Activated CD4-positive, CD25-positive, alpha-beta regulatory T cell (primary cell): ENCODE measurements at places on chromosomes 11 and 22.

DNA sequence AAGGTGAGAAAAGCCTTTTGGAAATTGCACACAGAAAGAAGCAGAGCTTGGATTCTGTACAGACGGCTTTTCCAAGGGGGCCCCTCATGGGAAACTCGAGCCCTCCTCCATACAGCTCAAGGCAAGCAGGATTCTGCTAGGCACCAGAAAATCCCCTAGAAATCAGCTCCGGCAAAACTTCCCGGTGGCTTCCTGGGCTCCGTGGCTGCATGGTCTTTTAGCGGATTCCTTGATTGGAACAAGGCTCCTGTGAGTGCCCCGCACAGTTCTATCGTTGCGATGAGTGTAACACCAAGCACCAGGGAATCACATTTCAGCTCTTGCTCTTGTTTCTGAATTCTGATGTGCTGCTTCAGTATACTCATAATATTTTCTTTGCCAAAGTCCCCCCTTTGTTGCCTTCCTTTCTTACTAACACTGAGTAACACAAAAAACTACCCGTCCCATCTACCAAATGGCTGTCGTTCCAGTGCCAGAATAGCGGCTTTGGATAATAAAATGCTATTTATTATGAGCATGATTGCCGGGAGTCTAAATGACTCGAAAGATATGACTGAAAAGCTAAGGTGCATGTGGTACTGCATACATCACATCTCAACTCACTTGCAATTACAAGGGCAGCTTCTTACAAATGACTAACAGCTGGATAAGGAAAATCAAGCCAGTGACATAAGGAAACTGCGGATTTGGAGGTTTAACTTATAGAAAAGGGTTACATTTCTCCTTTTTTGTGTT is 494.1 kb downstream of the DLG2 start:
- no peak for DNase-seq

GRCh38 chr22:37148742-37149665 is 712 bp downstream of the IL2RB start:
- no peak for DNase-seq

DNA sequence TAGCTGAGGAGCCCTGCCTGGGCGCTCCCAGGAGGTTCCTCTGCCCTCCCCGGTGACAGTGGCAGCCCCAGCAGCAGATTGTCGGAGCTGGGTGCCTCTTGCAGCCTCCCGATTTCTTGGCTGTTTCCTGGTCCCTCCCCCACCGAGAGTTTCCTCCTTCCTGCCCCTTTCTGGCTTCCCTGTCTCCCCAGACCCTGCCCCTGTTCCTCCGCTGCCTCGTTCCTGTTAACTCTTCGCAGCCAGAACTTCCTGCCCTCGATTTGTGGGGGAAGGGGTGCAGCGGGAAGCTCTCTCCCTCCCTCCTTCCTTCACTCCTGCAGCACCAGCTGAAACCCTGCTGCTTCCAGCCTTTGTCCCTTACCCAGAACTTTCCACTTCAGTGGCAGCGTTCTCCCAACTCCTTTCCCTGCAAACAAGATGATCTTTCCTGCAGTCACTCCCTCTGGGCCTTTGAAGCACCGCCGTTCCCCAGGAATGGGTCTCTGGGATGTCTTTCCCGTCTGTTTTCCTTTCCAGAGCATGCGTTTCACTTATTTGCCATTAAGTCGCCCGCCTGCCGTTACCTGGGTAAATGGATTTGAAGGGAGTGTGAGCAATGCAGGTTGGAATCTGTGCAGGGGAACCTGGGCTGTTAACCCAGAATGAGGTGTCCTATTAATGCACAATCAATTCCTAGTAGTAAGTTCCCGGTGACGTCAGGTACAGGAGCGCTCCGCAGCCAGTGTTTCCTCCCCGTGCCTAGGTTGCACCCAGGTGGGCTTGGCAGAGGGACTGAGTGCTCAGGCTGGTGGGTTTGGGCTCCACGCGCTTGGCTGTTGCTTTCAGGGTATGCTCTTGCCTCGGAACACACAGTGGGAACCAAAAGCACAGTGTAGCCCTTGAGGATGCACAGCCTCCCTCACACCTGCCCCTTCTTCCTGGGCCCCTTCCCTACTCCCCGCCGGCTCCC is 4.3 kb downstream of the GRK2 start:
- DNase-seq: no peak

- no peak for DNase-seq
These were observed 5.4 kb downstream of the EMID1 start for GRCh38 chr22:29211066-29211465.

GRCh38 chr11:2263071-2263565 is 7.3 kb downstream of the ASCL2 start:
- no peak for DNase-seq

- no peak for DNase-seq
These were observed 1.5 kb downstream of the ZNF143 start for GRCh38 chr11:9462172-9462799.

DNA sequence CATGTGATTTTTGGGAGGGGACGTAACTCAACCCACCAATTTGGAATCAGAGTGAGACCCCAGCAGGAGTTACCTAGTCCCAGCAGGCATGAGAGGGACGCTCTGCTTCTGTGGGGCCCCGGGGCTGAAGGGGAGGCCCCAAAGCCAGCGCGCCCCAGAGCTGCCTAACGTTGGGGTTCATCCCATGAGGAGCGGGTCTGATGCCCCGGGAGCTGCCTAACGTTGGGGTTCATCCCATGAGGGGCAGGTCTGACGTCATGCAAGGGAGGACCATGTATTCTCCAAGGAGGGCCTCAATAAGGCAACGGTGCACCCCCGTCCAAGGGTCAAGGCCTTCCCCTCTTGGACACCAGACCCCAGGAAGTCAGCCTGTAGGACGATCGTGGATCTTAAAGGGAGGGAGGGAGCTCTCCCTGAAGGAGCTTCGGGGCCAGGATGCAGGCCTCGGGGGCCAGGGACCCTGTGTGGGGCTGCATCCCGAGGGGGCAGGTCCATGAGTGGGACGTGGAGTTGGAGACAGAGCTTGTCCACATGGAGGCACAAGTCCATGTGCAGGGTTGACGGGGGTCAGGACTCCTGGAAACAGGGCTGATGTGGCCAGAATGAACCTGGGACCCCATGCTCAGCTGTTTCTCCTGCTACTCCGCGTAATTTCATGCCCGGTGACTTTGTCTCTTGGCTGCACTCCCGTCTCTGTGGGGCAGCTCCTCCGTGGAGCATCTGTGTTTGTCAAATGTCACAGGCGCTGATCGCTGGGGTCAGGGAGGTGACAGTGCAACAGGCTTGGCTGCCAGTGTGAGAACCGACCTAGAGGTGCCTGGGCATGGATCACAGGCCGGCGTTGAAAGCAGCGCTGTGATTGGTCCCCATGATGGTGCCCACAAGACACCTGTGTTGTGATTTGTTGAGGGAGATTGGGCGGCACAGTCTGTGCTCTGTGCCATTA is 1029.1 kb downstream of the BRD1 start:
- no peak for DNase-seq

- no peak for DNase-seq
These were observed 17.3 kb downstream of the KCTD17 start for GRCh38 chr22:37068859-37069258.

- no peak for DNase-seq
These were observed 464.9 kb upstream of the CCDC90B start for GRCh38 chr11:83751041-83751440.

DNA sequence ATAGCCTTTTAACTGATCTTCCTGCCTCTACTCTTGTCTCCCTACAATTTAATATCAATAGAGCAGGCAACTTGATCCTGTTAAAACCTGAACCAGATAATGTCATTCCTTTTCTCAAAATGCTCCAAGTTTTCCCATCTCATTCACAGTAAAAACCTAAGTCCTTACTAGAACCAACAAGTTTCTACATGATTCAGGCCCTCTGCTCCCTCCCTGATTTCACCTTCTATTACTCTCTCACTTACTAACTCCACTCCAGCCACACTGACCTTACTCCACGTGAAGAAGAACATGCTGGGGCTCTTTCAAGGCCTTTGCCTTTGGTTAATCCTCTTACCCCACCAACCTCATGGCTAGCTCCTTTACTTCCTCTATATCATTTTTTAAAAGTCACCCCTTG is 71.1 kb downstream of the PRCP start:
- no peak for DNase-seq
